Tibial nerve (tissue), 4 donors: ENCODE measurements at places on chromosomes 7 and 10. TPM values are rescaled to one million over a fixed set of nuclear protein-coding genes. Genes with fewer than 3 reads are reported as not detected.

The CD36 gene
- total RNA-seq: 196 TPM

The SLC13A4 gene
- total RNA-seq: not detected

The GPR141 gene
- not detected for total RNA-seq

The LGI1 gene
- 8.5 TPM for total RNA-seq

The ZNF680 gene
- total RNA-seq: 13.8 TPM

The GPR15LG gene
- total RNA-seq: not detected

The TMEM130 gene
- 0.30 TPM for total RNA-seq
